ENCODE measurements at places on chromosomes 12 and 14.
A peak's percentile ranks its signal among the peaks of the same experiment; 100 is the strongest.

GRCh38 chr12:125604976-125605375 lies 539.7 kb downstream of the AACS start:
- DNase-seq, result no peak

DNA sequence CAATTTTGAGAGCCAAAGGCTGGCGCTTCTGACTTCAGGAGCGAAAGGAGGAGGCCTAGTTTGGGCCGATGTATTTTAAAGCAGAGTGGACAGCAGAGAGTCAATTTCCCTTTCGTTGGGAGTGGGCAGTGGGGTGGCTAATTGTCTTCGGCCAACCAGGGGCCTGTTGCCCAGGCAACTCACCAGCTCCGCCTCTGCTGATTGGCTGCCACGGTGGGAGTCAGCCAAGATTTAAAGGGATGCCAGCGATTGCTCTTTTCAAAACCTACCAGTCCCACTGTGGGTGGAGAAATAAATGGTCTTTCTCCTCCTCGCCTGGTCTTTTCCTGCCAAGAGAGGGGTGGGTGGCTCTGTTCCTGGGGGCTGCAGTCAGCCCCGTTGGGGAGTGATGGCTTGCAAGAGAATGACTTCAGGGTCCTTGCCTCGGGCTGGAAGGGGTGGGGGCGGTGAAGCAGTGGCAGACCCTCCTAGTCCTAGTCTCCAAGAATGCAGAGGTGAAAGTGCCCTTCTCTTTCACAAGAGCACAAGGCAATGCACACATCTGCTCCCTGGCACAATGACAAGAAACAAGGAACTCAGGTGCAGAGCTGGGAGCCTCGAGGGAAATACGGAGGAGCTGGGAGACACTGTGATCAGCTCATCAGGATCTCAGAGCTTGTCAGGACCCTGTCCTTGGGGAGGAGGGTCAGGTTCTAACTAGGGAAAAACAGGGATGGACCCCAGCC lies 37.7 kb downstream of the RASAL1 start:
- no peak for DNase-seq

DNA sequence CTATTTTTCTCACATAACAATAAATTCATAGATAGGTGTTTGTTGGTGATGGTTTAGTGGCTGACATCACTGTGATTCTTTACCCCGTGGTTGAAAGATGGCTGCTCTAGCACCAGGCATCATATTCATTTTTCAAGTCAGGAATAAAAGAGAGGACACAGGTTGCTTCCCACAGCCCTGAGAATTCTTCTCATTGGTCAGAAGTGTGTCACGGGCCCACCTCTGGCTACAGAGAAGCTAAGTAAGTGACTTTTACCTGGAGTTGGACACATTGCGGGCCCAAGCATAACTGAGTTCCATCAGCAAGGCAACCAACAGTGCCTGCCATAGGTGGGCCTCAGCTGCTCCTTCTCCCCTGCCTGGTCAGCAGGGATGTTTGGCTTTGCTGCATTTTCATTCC lies 27.6 kb upstream of the FGF23 start:
- no peak for DNase-seq

- DNase-seq, result no peak
Observed at GRCh38 chr12:6734506-6735387, 10.9 kb downstream of the COPS7A start.

- DNase-seq, result no peak
Observed at GRCh38 chr12:78236264-78236663, 405.6 kb downstream of the NAV3 start.

DNA sequence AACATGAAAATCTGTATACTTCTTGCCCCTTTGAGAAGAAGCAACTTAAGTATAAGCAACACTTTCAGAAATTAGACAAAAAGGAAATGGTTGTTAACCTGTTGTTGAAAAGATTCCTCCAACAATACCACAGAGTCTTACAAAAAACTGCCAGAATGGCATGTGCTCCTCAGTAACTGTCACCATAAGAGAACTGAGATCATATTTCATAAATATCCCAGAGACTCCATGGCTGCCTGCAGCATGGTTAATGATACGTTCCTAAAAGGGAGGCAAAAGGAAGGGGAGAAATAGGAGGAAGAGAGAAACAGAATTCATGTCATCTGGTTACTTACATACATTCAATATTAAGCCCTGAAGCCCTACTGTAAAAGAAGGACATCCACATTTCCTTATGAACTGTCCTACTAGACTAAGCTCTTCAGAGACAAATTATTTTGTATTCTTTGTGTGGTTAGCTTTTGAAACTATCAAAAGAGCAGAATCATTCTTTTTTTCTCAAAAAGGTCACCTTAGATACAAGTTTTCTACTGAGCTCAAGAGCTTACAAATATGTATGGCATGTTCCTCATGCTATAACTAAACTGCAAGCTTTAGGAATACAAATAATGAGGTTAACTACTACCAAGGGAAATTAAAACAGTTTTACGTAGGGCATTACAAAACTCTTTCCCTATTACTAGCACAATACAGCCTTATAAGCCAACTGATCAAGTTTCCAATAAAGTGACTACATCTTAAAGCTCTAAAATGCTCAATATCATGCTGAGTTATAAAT lies 37.8 kb downstream of the ERGIC2 start:
- DNase-seq, result no peak

- no peak for DNase-seq
Observed at GRCh38 chr12:65081496-65081895, 39.6 kb downstream of the WIF1 start.

DNA sequence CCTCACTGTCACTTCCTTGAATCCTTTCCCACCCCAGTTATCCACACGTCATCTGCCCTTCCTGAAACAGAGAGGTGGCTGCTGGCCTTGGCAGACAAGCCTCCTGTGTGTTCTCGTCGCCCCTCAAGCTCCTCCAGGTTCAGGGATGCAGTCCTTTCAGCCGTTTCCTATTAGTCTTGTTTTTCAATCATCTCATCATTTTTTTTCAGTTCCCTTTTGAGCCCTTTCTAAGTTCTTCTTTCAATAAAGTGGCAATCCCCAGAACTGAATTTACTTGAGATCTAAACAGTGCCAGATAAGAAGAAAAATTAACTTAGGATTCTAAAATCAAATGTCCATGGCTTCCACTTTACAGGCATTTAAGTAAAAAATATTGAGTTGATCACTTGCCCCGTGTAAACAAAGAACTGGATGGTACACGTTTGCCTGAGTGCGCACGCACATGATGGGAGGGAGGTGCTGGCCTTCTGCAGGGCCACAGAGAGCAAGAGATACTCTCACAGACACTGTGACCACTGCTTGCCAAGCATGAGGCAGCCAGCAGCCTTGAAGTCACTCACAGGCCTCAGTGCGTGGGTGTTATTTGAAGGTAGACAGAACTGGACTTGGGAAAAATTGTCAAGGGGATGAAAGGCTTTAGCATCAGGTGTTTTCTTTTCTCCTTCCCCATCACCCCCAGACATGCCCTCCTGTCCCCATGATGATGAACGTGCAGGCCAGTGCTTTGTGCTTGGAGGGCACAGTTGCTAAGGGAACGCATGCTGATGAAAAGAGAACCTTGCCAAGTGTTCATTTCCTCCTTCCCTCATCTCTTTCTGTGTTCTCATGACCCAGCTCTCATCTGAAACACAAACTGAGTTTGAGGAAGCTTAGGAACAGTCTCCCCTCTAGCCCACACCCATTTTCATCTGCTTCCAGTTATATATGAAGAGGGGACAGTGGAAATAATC lies 408.3 kb downstream of the EGLN3 start:
- DNase-seq, result no peak

GRCh38 chr12:51522696-51523095 lies 68.3 kb upstream of the SCN8A start:
- no peak for DNase-seq

DNA sequence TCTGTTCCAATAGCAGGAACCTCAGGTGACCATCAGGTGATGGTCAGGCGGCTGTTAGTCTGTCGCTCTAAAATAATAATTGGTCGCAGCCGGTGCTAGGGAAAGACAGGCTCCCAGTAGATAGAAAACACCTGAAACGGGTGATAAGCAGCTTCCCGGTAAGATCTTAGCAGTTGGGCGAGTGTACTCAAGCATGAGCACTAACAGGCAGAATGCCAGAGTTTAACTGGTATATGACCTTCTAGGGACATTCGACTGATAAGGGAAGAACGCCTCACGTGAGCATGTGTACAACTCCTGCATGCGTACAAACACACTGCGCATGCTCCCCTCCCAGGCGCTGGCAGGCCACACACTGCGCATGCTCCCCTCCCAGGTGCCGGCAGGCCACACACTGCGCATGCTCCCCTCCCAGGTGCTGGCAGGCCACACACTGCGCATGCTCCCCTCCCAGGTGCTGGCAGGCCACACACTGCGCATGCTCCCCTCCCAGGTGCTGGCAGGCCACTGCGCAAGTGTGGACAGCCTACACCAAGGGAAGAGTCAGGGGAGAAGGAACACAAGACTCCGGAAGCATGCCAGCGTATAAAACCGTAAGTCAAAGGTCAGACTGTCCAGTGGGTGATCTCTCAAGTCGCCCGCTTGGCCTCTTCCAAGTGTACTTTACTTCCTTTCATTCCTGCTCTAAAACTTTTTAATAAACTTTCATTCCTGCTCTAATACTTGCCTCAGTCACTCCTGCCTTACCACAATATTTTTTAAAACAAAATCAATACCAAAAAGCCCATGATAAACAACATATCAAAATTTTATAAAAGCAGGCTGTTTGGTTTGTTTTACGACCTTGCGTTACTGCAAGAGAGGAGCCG lies 24.5 kb downstream of the GPRC5D start:
- peak; percentile 11 for DNase-seq

- no peak for DNase-seq
Observed at GRCh38 chr12:50042693-50043092, 14.7 kb upstream of the ASIC1 start.

DNA sequence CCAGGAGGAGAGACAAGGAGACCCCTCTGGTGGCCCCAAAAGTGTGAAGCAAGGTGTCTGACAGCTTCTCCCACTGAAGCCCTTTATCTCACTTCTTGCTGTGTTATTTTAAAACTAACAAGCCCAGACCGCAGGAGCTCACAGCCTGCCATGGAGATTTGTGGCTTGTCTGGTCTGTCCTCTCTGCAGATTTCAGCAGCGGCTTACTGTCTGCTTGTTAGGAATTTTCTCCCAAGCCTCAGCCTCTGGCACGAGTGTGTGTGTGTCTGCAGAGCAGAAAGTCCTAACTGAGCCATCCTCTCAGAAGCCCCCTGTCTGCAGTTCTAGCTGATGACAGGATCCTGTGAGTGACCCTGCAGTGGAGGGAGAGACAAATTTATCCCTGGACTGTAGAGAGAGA lies 87.9 kb upstream of the HSPB8 start:
- no peak for DNase-seq

GRCh38 chr12:51512438-51512837 lies 78.6 kb upstream of the SCN8A start:
- DNase-seq, result no peak

- DNase-seq, result no peak
Observed at GRCh38 chr12:66269757-66270383, 32.4 kb upstream of the HELB start.
